Tibial artery (tissue), 4 donors: ENCODE measurements at places on chromosomes 6 and 20.
A peak's percentile ranks its signal among the peaks of the same experiment; 100 is the strongest.

GRCh38 chr6:3696525-3697088 is 54.9 kb downstream of the PXDC1 start:
- DNase-seq: no peak

DNA sequence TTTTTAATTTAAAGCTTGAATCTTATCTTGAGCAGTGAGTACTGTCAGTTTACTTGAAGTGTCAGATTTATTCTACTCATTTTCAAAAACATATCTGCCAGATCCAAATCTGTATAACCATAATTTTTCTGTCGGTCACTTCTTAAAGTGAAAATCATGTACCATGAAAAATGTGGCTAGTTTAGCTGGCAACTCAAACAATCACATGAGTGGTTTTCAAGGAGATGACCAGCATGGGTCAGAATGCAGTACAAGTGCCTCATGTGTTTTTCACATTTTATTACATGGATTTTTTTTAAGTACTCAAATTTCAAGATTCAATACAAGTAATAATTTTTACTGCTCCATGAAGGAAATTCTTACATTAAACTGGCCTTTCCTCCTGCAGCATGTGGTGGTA is 11.0 kb upstream of the SAMD5 start:
- no peak for DNase-seq

DNA sequence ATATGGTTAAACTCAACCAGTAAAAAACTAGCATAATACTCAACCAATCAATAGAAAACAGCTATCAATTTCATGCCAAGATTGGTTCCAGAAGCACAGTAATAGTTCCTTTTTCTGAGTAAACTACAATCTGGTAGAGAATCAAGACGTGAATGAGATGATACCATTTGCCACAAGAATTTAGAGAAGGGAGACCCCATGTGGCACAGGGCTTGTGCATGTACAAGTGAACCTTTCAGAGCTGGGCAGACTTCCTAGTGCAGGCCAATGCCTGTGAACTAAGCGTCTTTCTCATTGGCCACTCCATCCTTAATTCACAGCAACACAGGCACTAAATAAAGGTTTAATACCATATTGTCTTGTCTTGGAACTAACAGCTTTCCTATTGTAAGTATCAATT is 213.5 kb downstream of the RFPL4B start:
- no peak for DNase-seq

DNA sequence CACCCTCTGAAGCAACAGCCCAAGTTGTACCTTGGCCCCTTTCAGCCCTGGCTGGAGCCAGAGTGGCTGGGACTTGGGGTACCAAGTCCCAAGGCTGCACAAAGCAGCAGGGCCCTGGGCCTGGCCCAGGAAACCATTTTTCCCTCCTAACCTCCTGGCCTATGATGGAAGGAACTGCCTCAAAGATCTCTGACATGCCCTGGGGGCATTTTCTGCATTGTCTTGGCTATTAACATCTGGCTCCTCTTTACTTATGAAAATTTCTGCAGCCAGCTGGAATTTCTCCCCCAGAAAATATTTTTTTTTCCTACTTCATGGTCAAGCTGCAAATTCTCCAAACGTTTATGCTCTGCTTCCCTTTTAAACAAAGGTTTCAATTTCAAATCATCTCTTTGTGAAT is 269.4 kb upstream of the CDYL start:
- no peak for DNase-seq

GRCh38 chr6:100455230-100456124 is 9.2 kb downstream of the SIM1 start:
- DNase-seq: no peak

- no peak for DNase-seq
These were observed 24.9 kb downstream of the TTLL2 start for GRCh38 chr6:167349631-167350274.

DNA sequence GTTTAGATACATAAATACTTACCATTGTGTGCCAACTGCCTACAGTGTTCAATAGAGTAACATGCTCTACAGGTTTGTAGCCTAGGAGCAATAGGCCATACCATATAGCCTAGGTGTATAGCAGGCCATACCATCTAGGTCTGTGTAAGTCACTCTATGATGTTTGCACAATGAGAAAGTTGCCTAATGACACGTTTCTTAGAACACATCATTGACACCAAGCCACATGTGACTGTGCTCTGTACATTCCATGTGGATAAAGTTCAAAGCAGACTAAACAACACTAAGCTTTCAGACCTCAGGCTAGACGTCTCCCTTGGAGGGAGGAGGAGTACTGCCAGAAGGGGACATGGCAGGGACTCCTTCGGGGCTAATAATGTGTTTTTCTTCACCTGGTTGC is 93.6 kb downstream of the KIF16B start:
- DNase-seq: no peak

DNA sequence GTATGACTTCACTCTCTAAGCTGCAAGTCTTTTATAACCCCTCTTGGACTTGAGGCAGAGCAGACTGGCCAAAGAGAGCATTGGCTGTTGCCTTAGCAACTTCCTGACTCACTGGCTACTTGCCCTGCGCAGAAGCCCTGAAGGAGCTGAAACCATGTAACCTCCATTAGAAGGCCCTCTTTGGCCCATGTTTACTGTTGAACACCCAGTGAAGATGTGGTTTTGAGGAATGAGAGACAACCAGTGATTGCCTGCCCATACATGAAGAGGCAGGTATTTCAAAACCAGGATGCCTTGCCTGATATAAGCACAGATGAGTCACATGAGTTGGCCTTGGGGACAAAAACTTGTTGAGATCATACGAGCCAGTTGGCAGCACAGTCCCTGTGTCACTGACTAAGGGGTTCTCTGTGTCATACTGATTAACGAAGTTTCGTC is 182.5 kb downstream of the EDN1 start:
- DNase-seq: peak; percentile 93

DNA sequence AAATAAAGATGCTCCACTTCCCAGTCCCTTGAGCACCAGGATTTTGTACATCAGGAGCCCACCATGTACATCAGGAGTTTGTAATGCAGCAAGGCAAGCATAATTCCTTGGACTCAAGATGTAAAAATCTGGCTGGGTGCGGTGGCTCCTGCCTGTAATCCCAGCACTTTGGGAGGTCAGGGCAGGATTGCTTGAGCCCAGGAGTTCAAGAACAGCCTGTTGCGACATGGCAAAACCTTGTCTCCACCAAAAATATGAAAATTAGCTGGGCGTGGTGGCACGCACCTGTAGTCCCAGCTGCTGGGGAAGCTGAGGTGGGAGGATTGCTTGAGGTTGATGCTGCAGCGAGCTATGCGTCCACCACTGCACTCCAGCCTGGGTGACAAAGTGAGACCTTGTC is 16.1 kb upstream of the MAP1LC3A start:
- no peak for DNase-seq

DNA sequence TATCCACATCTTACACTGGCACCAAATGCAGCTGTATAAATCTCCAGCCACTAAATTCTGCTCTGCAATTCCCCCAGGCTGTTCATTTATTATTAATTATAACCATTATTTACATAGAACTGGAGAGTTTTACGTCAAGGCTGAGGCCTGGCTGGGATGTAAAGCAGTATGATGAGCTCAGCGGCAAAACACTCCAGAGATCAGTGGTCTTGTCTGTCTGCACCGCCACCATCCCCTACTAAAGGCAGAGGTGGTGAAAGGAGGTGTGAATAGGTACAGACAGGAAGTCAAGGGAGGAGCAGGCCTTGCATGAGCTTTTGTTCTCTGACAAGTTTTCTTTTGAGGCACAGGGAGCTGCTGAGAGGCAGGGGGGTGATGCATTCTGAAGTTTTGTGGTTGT is 159.9 kb upstream of the PCSK2 start:
- DNase-seq: no peak

DNA sequence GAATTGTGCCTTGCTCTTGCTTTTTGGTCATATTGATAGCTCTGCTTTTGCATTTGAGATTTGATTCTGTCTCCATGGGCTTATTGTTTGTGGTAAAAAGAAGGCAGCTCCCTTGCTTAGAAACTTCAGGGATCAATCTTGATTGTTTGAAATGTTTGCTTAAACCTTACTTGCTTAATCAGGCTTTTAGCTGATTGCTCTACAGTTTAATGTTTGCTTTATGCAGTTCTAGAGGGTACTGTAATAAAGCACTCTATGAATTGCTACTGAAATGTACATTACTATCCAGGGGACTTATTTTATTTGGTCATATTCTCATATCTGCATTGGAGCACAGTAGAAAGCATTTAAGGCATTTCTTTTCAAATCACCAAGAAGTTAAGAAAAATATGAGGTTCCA is 545.4 kb upstream of the HS3ST5 start:
- no peak for DNase-seq

DNA sequence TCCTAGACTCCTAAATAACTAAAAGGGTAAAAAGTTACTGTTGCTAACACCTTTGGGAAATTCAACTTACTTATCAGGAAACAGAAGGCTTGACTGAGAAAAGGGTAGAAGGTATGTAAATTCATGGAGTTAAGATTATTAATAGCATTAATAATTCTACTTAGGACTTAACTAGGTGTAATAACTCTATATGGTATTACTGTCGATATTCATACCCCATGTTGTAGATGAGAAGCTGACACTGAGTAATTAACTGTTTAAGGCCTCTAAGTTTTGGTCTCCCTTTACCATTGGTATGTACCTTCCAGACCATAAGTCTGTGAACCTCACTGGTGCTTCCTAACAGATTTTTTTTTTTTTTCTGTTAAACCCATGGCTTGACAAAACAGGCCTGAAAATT is 15.4 kb downstream of the GLO1 start:
- DNase-seq: no peak

DNA sequence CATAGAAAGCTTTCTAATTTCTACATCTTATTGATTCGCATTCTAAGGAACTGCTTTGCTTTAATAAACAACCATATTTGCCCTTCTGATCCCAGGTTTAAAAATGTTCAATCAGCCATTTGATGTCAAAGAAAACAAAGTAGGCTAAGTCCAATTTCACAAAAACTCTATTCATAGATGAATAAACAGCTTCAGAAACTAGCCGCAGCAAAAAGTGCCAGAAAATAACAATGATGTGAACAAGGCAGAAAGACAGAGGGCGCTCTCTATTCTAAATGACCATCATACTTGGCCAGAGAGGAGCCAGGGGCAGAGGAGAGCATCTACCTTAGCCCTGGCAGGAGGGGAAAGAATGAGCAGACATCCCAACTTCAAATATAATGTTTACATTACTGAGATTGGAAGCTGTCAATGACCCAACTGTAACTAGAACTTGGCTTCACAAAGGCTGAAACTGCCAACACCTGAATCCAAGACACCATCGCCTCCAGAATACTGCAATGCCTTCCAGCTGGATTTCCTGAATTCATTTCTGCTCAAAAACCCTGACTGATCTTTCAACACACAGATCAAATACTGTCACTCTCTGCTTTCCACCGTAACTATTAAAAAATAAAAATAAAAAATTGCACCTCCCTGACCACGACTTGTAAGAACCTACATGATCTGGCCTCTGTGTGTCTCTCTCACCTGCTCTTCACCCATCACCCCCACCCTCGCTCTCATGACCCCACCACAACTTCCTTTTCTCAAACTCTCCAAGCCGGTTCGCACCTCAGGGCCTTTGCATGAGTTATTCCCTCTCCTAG is 9.5 kb downstream of the CNKSR3 start:
- no peak for DNase-seq

DNA sequence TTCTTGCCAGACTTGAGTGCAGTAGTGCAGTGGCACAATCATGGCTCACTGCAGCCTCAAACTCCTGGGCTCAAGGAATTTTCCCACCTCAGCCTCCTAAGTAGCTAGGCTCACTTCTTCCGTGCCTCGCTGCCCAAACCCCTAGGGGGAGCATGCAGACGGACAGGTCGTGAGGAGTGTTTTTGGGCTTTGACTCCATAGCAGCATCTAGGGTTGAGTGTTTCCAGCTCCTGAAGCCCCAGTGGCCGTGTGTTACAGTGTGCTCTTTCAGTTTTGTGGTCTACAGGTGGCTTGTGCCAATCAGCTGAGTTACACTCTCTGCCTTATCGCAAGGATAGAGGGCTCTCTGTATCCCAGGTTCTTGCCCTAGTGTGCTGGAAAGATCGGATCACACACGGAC is 33.4 kb downstream of the NCOA3 start:
- no peak for DNase-seq

- DNase-seq: no peak
These were observed 147.9 kb upstream of the SHLD1 start for GRCh38 chr20:5602346-5602745.

- DNase-seq: no peak
These were observed 281.5 kb downstream of the TSHZ2 start for GRCh38 chr20:53253668-53254067.

DNA sequence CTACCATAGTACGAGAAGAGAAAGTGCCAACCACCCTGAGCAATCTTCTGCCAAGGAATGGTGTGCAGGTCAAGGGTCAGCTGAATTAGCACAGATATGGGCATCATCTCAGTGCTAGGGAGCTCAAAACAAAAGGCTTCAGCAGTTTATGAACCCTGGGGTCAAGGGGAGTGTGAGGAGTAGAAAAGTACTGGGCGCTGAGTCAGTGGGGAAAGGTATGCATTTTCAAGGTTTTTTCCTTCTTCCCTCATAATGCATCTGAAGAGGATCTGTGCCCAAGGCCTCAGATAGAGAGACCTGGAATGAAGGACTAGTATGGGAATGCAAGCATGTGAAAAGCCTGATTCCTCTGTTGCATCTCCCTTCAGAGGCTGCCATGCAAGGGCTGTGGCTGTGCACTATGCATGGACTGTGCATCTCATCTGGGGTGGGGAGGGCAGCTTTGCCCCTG is 81.7 kb downstream of the PERP start:
- DNase-seq: no peak

DNA sequence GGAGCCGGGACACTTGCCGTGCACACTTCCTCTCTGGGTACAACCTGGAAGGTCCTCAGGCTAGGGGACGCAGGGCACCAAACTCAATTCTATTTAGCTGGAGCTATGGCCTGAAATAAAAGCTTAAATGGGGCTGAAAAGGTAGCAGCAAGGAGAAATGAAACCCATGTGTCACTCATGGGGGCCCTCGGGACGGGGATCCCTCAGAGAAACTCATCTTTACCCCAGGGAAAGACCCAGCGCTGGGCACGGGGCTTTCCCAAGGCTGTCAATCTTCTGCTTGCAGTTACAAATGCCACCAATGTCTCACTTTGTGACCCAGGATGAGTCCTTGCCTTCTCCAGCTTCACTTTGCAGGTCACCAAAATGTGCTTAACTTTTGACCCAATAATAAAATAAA is 16.5 kb downstream of the SNAI1 start:
- DNase-seq: no peak

DNA sequence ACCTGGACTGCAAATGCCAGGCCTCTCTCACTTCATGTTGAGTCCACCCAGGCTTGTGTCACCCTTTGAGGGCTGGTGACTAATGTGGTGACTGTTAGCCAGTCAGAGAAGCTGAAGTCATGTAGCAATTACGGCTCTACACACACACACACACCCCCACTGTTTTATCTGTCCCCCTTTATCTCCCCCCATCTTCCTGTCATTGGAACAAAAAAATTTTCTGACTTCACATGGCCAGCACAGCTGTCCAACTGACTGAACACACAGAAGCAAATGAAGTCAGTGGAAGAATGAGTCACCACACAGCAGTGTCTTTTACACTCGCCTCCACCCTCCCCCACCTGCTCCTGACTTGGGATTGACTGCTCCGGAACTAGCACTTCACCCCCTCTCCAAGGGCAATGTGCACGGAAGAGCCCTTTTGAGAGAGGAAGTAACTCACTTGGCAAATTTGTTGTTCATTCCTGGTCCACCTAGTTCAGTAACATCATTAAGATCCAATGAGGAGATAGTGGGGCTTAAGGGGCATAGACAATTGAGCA is 198.0 kb downstream of the RNF144B start:
- peak; percentile 47 for DNase-seq

GRCh38 chr6:86516087-86516486 is 421.2 kb upstream of the HTR1E start:
- DNase-seq: no peak

- no peak for DNase-seq
These were observed 114.1 kb downstream of the TENT5A start for GRCh38 chr6:81638366-81638765.

- DNase-seq: no peak
These were observed 18.3 kb downstream of the TRIM38 start for GRCh38 chr6:25980935-25981334.
